Epithelial cell of alveolus of lung (primary cell): ENCODE measurements at places on chromosomes 12 and 14. TPM values are rescaled to one million over a fixed set of nuclear protein-coding genes. Genes with fewer than 3 reads are reported as not detected.

SPTSSA gene
- total RNA-seq, result 16.0 and 78.1 TPM in 2 replicates

IQSEC3 gene
- total RNA-seq, result 0.08 TPM in 1 of 2 replicates, not detected in the other

KCNH5 gene
- 0.13 and 0.24 TPM in 2 replicates for total RNA-seq

SDR9C7 gene
- 0.08 TPM in 1 of 2 replicates, not detected in the other for total RNA-seq

ENDOU gene
- not detected in 2 replicates for total RNA-seq

SLC17A8 gene
- not detected in 2 replicates for total RNA-seq

EEF1AKMT3 gene
- total RNA-seq, result 7.4 and 14.5 TPM in 2 replicates

HRK gene
- total RNA-seq, result not detected in 2 replicates

ERBB3 gene
- total RNA-seq, result 0.64 and 1.8 TPM in 2 replicates

KRT75 gene
- total RNA-seq, result not detected in 2 replicates

JPH4 gene
- under 0.01 and 0.24 TPM in 2 replicates for total RNA-seq

TBC1D30 gene
- 0.16 and 0.39 TPM in 2 replicates for total RNA-seq

KRT77 gene
- not detected in 2 replicates for total RNA-seq

ACTR10 gene
- total RNA-seq, result 55.6 and 57.3 TPM in 2 replicates

TAS2R14 gene
- 0.56 and 1.9 TPM in 2 replicates for total RNA-seq

FLRT2 gene
- total RNA-seq, result 11.9 and 12.1 TPM in 2 replicates

KCNMB4 gene
- 1.4 TPM in 2 replicates for total RNA-seq

NUMB gene
- total RNA-seq, result 40.7 and 52.7 TPM in 2 replicates

SLC41A2 gene
- 4.7 and 17.5 TPM in 2 replicates for total RNA-seq

AMDHD1 gene
- 0.08 and 0.13 TPM in 2 replicates for total RNA-seq

DDX55 gene
- 11.0 and 14.6 TPM in 2 replicates for total RNA-seq

B3GNT4 gene
- total RNA-seq, result 0.16 and 1.4 TPM in 2 replicates

KDM5A gene
- 24.2 and 64.3 TPM in 2 replicates for total RNA-seq

SVOP gene
- total RNA-seq, result not detected in 2 replicates

SLC5A8 gene
- not detected in 2 replicates for total RNA-seq

LYZ gene
- 0.56 TPM in 1 of 2 replicates, not detected in the other for total RNA-seq
